ENCODE measurements at places on chromosomes 12 and 14.

DNA sequence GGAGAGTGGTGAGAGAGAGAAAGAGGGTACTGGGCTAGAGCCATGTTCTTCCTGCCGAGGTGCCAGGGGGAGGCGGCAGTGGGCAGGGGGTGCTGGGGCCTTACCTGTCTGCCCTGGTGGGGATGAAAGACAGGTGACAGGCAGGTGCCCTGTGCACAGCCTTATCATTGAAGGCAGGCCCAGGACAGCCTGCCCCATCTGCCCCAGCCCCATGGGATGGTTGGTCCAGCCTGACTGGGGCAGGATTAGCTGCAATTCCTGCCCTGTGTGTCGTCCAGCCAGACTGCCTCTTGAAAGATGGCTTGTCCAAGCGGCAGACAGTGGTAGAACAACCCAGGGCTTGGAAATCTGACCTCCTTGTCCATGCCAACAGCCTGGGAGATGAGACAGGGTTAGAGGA is 67.2 kb downstream of the TSPAN11 start:
- no peak for DNase-seq

DNA sequence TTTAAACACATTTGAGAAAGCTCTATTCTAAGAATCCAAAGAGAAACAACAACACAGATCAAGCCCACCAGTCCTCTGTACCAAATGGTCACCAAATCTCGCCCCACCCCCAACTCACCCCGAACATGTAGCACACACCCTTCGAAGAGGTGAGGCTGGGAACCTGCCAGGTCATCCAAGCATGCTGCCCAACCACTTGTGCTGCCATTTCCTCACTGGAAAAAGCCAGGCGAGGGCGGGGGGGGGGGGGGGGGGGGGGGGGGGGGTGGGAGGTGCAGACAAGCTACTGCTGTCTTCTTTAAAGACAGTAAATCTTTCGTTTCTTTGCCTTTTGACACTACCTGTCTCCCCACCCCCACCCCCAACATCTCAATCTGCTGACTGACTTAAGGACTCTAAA is 59.9 kb downstream of the SETD3 start:
- DNase-seq, result peak; percentile 16

- DNase-seq, result no peak
These were observed 391.6 kb downstream of the ZFP36L1 start for GRCh38 chr14:68401317-68401716.

- no peak for DNase-seq
These were observed 179.7 kb downstream of the PDZRN4 start for GRCh38 chr12:41367726-41368405.
